ENCODE measurements at places on chromosomes 2 and 18.

DNA sequence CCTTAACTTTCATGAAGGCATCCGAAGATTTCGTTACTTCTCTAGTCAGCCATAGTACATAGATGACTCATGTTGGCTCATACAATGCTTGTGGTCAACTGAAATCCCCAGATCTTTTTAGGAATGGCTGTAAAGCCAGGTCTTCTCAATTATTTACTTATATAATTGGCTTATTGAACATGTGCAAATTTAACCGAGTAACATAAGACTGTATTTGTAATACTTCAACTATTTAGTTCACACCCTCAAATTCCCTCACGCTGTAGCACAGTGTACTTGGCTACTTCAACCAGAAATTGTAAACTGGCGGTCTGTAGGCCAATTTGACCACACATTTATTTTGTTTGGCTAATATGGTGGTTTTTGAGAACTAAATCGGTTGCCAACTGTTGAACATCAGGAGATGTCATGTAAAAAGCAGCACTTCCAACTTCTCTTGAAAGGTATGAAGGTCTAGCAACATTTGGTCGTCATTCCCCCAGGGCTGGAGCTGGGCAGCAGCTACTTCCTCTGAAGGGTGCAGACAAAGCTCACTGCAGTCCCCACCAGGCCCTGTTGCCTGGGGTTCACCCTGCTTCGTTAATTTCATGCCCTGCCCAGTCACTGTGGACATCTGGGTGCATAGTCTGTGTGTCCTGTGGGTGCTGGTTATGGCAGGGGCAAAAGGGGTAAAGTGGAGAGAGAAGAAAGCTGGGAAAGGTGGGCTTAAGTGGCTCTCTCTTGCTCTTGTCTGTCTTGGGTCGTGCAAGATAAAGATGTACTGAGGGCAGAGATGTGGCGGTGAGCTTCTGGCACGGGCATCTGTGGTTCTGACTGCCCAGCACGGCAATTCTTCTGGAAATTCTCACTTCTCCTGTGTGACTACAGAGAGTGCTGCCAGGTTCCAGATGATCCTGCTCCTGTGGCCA, 3.2 kb upstream of the SH3RF3 start:
- no peak for DNase-seq

DNA sequence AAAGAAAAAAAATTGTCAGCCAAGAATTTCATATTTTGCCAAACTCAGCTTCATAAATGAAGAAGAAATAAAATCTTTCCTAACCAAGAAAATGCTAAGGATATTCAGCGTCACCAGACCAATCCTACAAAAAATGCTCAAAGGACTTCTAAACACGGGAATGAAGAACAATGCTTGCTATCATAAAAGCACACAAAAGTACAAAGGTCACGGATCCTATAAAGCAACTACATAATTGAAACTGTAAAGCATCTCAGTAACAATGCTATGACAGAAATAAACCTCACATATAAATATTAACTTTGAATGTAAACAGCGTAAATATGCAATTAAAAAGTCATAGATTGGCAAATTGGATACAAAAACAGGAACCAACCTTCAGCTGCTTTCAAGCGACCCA, 1314.6 kb upstream of the GYPC start:
- no peak for DNase-seq

DNA sequence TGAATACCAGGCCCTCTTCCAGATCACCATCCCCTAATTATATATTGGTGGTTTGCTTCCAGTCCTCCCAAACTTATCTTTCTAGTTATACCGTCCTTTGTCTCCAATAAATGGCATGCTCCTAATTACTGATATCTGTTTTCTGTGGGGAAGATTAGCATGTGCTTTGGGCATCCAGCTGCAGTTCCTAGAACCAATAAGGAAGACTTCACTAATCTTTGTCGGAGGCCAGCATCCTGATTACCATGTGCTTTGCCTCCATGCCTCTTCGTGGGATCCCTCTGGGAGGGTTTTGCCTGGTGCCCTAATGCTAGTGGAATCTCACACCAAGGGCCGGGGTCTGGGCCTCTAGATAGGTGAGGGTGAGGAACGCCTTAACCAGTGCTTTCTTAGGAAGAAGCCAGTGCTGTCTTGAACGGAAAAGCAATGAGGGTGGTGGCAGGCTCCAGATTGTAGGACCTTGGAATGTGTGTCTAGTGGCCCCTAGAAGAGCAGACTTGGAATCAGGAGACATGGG, 47.7 kb downstream of the ACKR3 start:
- no peak for DNase-seq

GRCh38 chr2:80363791-80364349, 59.3 kb upstream of the LRRTM1 start:
- no peak for DNase-seq

- DNase-seq, result no peak
Observed at GRCh38 chr18:26190506-26190905, 35.7 kb upstream of the TAF4B start.

DNA sequence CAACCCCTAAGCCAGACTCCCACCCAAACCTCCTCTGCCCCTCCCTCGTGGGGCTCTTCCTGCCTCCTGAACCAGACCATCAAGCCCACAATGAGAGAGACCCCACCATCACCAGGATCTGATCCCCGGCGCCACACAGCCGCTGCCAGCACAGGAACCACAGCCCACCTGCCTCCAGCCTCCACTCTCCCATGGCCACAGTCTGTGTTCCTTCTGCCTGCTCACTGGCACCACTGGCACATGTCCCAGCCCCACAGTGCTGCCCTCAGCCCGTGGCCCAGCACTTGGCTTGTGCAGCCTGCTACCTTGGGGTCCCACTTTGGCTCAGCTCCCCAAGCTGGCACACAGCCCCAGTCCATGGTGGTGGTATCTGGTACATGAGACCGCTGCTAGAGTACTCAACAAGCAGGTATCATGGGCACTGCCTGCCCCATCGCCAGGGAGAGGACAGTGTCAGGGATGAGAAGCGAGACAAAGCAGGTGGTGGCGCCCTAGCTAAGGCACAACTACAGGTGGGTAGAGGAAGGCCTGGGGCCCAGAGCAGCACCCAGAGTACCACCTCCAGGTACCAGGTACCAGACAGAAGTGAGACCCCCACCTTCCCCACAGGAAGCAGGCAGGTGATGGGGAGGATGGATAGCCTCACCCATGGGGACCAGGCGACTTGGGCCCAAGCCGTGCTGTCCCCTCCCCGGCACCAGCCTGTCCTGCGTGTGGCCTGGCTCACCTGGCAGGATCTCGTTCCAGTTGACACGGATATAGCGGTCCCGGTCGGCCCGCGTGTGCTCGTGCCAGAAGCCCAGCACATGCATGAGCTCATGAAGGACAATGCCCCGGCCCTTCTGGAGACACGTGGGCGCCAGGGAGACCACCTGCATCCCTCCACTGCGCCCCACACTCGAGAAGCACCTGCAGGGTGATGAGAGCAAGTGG, 6.2 kb downstream of the ASTL start:
- no peak for DNase-seq

DNA sequence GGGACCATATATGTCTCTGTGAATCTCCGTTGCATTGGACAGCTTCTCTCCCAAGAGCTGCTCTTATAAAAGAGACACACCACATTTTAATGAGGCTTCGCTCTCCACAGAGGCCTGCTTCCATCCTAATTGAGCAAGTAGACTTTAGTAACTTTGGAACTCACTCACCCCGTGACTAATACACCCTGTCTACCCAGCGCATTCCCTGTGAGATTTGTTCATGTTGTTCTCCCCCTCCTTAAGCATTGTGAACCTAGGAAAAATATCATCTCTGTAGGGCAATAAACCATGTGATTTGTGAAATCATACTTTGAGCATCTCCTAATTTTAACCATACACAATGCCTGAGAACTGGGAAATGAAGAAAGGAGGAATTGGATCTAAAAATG, 56.9 kb downstream of the MCFD2 start:
- DNase-seq, result no peak

DNA sequence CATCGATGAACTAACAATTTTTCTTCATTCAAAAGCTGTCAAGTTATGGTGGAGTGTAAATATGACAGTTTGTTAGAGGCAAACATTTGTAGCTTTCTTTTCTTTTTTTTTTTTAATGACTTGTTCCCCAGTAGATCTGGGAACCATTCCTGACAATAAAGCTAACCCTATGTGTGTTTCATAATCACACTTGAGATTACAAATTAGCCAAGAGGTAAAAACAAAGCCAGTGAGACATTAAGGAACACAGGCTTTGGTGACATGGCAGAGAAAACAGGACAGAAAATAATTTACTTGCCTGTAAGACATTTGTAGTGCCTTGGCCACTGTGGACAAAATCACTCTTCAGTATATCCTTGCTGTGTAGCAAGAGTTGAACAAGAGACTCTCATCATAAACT, 135.9 kb downstream of the UBE2E3 start:
- no peak for DNase-seq
